ENCODE measurements at places on chromosomes 5 and 9. TPM values are rescaled to one million over a fixed set of nuclear protein-coding genes. Genes with fewer than 3 reads are reported as not detected.

DNA sequence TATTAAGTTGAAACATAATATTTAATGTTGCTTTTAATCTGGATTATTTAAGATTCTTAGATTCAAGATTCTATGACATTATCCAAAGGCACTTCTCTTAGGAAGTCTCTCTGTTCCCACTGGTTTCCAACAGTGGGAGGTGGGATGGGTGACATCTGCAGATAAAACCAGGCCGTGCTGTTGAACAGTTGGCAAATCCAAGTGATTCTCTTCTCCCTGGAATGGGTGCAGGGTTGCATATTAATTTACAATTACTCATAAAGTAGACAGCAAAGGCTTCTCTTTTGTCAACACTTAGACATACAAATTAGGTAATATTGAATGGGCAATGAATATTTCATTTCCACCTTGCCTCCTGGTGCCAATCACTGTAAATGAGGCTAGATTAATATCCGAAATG, 233.7 kb upstream of the IL12B start:
- H3K36me3 ChIP-seq, result no peaks in the 10 kb centered on the region
- H3K4me1 ChIP-seq, result no peaks in the 10 kb centered on the region
- H3K27ac ChIP-seq, result no peak overlapping the region
- peaks cover 2% of the 10 kb centered on the region for H3K27me3 ChIP-seq

- no peaks in the 10 kb centered on the region for H3K36me3 ChIP-seq
- no peaks in the 10 kb centered on the region for H3K4me1 ChIP-seq
- H3K4me3 ChIP-seq, result no peak overlapping the region
- DNase-seq, result no peak
- no peaks in the 10 kb centered on the region for H3K27me3 ChIP-seq
Measured at GRCh38 chr9:82930116-82930515, 132.8 kb downstream of the RASEF start.

DNA sequence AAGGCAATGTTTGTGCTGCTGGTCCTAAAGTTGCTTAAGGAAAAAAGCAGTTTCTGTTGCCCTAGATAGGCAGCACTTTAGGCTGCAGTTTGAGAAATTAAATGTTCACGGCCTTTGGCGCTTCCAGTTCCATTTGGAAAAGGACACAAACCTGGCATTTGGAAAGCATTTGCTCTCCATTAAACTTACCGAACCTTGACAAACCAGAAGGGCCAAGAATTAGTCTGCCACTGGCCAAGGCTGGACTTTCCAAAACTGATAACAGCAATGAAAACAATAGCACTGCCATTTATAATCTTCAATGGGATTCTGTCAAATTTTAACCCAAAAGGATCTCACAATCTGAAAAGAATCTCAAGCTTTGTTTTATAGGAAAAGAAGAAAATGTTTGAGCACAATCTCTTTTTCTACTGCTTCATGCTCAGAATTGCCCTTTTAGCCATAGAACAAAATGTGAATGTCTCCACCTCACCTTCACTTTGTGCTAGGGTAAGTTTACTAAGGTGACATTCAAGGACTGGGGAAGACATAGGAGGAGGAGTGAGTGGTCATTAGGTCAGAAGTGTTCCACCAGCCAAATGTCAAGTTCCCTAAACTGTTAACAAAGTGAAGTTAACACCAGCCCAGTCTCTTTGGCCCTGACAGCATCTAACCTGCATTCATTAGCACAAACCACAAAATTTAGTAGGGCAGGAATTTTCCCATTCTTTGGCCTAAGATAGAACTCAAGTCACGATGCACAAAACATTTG, 583.4 kb upstream of the DMAC1 start:
- peaks cover 1% of the 10 kb centered on the region for H3K27me3 ChIP-seq
- no peak overlapping the region for H3K27ac ChIP-seq
- no peaks in the 10 kb centered on the region for H3K36me3 ChIP-seq

- no peak overlapping the region for H3K4me3 ChIP-seq
- no peaks in the 10 kb centered on the region for H3K4me1 ChIP-seq
- no peak overlapping the region for H3K27ac ChIP-seq
- H3K27me3 ChIP-seq, result peaks cover 11% of the 10 kb centered on the region
Measured at GRCh38 chr9:133205996-133206931, 2.8 kb downstream of the OBP2B start.

- peaks cover 19% of the 10 kb centered on the region for H3K4me1 ChIP-seq
- H3K27me3 ChIP-seq, result peaks cover 2% of the 10 kb centered on the region
- no peak overlapping the region for H3K4me3 ChIP-seq
- H3K36me3 ChIP-seq, result no peaks in the 10 kb centered on the region
Measured at GRCh38 chr9:129612815-129613519, 7.9 kb downstream of the C9orf50 start.

DNA sequence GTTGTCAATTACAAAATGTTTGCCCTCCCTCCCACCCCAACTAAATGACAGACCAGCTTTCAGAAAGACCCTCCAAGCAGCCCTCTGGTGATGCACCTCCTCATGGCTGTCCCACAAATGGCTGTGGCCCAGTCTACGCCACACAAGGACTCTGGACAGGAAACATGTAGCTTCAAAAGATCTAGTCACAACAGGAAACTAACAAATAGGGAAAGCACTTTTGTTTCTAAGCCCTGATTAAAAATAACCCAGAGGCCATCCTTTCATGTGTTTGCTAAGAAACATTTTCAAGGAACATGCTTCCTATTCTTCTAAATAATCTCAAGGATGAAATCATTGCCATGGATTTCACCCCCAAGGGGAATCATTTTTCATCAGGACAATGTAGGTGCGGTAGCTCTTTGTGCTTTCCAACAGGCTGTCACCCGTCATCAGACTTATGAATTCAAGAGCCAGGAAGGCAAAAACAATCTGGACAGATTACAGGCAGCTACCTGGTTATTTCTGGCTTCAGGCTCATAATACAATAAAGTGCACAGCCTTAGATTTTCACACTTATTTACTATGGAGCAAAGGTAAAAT, 20.1 kb downstream of the PCSK1 start:
- peaks cover 1% of the 10 kb centered on the region for H3K27me3 ChIP-seq
- no peak overlapping the region for H3K27ac ChIP-seq
- no peaks in the 10 kb centered on the region for H3K4me1 ChIP-seq
- DNase-seq, result no peak
- no peaks in the 10 kb centered on the region for H3K36me3 ChIP-seq

DNA sequence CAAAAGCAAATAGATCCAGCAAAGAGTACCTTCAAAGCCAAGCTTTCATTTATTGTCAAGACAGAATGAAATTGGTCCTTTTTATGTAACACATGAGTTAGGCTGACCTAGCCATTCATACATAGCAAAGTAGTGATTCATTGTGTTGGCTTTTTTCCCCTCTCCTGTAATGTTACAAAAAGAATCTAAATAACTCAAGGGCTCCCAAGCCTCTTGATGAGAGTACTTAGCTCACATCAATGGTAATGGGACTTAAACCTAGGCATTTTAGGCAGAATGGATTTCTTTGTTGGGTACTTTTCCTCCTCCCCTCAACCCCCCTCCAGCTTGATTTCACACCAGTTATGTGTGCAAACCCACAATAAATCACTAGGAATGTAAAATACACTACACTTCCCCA, 123.7 kb downstream of the EBF1 start:
- H3K27me3 ChIP-seq, result peaks cover 7% of the 10 kb centered on the region
- H3K4me3 ChIP-seq, result no peak overlapping the region
- no peak overlapping the region for H3K27ac ChIP-seq
- H3K4me1 ChIP-seq, result peaks cover 2% of the 10 kb centered on the region

GRCh38 chr9:79768194-79768593, 196.4 kb downstream of the TLE4 start:
- H3K27me3 ChIP-seq, result peaks cover 5% of the 10 kb centered on the region
- H3K4me3 ChIP-seq, result no peak overlapping the region
- no peaks in the 10 kb centered on the region for H3K4me1 ChIP-seq
- DNase-seq, result no peak
- no peaks in the 10 kb centered on the region for H3K36me3 ChIP-seq

GRCh38 chr5:78925129-78925876, 59.8 kb downstream of the ARSB start:
- no peak overlapping the region for H3K4me3 ChIP-seq
- DNase-seq, result no peak
- no peaks in the 10 kb centered on the region for H3K27me3 ChIP-seq
- peaks cover 4% of the 10 kb centered on the region for H3K36me3 ChIP-seq
- H3K4me1 ChIP-seq, result no peaks in the 10 kb centered on the region

DNA sequence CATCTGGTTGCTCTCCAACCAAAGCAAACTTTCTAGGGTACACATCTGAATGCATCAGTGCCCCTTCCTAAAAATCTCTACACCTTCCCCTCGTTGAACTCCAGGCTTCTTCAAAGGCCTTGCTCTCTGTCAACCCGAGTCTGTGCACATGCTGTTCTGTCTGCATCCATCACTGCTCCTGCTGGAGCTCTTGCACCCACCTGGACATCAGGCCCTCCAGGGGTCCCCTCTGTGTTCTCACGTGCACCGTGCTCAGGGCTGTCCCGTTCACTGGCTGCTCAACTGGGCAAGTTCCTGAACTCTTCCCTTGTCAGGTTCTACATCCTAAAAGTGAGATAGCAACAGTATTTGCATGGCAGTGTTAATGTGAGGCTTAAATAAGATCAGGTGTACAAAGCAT, 62.7 kb upstream of the ANGPTL2 start:
- no peaks in the 10 kb centered on the region for H3K4me1 ChIP-seq
- peaks cover 2% of the 10 kb centered on the region for H3K36me3 ChIP-seq
- H3K27me3 ChIP-seq, result no peaks in the 10 kb centered on the region
- no peak overlapping the region for H3K4me3 ChIP-seq
- no peak for DNase-seq
- H3K27ac ChIP-seq, result no peak overlapping the region

- H3K4me3 ChIP-seq, result no peak overlapping the region
- peaks cover 30% of the 10 kb centered on the region for H3K36me3 ChIP-seq
- H3K4me1 ChIP-seq, result peaks cover 72% of the 10 kb centered on the region
- H3K27me3 ChIP-seq, result no peaks in the 10 kb centered on the region
- H3K27ac ChIP-seq, result peak overlapping the region; percentile 4
Measured at GRCh38 chr9:75149841-75150241, 61.5 kb downstream of the OSTF1 start.

GRCh38 chr9:5624655-5625054, 4.3 kb upstream of the RIC1 start:
- DNase-seq, result no peak
- peaks cover 51% of the 10 kb centered on the region for H3K4me1 ChIP-seq
- peaks cover 8% of the 10 kb centered on the region for H3K36me3 ChIP-seq
- peak overlapping the region; percentile 65 for H3K27ac ChIP-seq
- peak overlapping the region; percentile 0 for H3K4me3 ChIP-seq

DNA sequence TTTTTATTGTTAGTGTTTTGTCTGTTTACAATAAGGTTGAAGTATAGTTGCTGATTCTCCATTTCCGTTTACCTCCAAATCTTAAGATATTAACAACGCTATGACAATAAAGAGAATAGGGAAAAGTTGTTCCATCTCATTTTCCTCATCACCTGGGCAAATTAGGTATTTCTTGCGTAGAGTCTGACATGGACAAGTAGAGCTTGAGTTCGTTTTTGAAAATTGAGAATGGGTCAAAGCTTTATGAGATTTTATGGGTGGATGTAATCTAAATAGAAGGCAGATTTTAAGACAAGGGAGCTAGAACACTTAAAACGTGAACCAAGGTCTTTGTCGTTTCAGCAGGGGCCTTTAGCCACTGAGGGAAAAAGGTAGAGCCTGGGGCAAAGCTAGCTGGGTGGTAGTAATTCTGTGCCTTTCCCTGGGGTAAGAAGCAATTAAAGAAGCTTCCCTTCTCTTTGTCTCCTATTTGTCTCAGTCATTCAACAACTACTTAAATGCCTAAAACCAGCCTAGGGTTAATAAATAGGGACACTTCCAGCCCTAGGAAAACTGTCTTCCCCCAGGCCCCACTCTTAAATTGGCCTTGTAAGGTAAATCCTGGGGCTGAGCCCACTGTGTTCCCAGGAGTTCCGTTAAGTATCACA, 551 bp upstream of the CAAP1 start:
- H3K27ac ChIP-seq, result peak overlapping the region; percentile 99
- peaks cover 25% of the 10 kb centered on the region for H3K4me1 ChIP-seq
- no peaks in the 10 kb centered on the region for H3K27me3 ChIP-seq

- H3K36me3 ChIP-seq, result no peaks in the 10 kb centered on the region
- H3K27ac ChIP-seq, result no peak overlapping the region
- no peaks in the 10 kb centered on the region for H3K4me1 ChIP-seq
- no peak for DNase-seq
Measured at GRCh38 chr9:116112236-116112635, 41.4 kb upstream of the PAPPA start.

GRCh38 chr5:149162401-149163084, 21.2 kb downstream of the ABLIM3 start:
- H3K36me3 ChIP-seq, result no peaks in the 10 kb centered on the region
- no peaks in the 10 kb centered on the region for H3K4me1 ChIP-seq
- no peaks in the 10 kb centered on the region for H3K27me3 ChIP-seq
- H3K4me3 ChIP-seq, result no peak overlapping the region
- no peak overlapping the region for H3K27ac ChIP-seq
- DNase-seq, result no peak

DNA sequence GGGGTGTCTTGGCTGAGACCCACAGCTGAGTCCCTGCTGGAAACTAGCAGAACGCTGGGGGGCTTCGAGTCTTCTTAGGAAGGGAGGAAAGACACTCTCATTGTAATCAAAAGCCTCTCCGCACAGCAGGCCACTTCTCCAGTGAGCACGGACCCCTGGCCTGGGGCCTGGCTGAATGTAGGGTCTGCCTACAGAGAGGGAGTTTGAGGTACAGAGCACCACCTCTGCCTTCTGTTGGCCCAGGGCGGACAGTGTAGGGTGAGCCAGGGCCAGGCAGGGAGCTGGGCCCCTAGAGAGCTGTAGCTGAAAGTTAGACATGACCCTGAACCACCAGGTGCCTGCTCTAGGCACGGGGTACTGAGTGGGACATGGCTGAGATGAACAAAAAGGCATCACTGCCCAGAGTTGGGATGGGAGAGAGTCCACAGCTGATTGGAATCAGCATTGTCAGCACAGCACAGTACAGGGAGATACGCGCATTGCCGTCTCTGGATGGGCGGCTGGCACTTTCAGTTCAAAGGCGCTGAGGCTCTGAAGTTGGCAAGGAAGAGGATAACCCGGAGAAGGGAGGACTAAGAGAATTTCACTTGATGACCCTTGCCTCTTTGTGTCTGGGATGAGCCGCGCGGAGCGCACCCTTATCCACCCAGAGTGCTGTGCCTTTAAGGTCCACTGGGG, 363 bp upstream of the SLC25A48 start:
- no peaks in the 10 kb centered on the region for H3K36me3 ChIP-seq
- H3K4me3 ChIP-seq, result no peak overlapping the region
- H3K27me3 ChIP-seq, result peaks cover 45% of the 10 kb centered on the region
- no peak for DNase-seq
- H3K4me1 ChIP-seq, result peaks cover 6% of the 10 kb centered on the region

DNA sequence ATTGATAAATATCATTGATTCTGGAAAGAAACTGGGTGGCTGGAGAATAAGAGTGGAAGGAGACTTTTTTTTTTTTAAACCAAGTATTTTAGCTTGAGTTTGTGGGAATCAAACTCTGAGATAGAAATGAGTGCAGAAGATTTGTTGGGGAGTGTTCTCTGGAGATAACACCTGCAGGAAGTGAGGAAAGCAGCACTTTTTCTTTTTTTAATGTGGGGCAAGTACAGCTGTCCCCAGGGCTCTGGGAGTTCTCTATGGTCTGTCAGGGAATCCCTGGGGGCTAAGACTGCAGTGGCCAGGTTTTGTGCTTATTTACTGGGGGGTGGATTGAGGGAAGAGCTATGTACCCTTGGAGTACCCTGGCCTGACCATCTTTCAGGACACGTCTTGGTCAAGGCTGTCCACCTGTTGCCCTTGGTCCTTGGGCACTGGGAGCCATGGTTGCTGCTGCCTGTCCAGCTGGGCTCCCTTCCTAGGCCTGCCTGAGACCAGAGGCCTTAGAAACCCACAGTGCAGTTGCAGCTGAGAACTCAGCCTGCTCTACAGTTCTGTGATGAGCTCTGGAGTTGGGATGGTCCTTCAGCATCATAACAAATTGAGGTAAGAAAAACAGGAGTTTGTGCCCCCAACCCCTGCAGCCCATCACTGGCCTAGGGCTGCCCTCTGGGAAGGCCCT, 85.8 kb downstream of the PHAX start:
- no peak for DNase-seq
- H3K27ac ChIP-seq, result no peak overlapping the region
- H3K4me3 ChIP-seq, result no peak overlapping the region

Gene DPYSL3
- total RNA-seq, result not detected

Gene NAIF1
- 10.2 TPM for total RNA-seq

Gene CATSPER3
- total RNA-seq, result 0.53 TPM

Gene FSTL4
- total RNA-seq, result not detected

Measured in activated CD4-positive, alpha-beta memory T cell treated with anti-CD3 and anti-CD28 coated beads for 36 hours (primary cell).